Stimulated activated CD8-positive, alpha-beta memory T cell treated with anti-CD3 and anti-CD28 coated beads, Interleukin-15, amount 100 ng/mL, for 24 hours (primary cell): ENCODE measurements at places on chromosomes 4 and X.

DNA sequence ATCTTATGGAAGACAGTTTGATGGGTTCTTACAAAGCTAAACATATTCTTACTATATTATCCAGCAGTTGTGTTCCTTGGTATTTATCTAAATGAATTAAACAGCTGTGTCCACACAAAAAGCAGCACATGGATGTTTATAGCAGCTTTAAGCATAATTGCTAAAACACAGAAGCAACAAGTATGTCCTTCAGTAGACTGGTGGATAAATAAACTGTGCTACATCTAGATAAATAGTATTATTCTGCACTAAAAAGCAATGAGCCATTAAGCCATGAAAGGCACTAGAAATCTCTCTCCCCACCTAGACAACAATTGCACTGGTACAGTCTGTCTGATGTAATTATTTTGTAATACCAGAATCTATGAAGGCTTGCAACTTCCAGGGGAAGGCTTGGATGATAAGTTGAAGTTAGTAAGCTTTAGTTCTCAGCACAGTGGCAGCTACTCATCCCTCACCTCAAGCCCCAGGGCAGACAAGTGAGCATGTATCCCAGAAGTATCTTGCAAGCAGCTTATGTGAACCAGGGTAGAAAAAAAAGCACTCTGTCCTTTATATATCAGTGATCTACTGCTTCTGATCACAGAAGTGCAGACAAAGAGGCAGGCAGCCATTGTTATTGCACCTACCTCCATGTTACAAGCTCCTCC, 36.9 kb downstream of the WDR17 start:
- DNase-seq = no peak

DNA sequence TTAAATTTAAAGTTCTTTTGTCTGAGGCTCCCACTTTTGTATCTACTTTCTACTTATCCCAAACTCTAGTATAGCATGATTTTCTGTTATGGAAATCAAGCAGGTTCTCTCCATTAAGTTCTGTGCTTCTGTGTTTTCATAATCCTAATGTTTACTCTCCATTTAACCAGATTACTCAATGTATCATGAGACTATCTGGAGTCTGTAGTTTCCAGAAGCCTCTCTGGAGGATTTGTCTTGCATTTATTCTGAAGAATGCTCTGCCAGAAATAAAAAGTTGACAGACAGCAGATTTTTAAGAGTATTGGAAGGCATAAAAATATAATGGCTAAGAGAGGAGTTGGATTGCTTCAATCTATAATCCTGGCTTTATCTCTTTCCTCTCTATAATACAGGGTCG, 39.2 kb upstream of the PLS3 start:
- DNase-seq = no peak

- no peak for DNase-seq
Measured at GRCh38 chr4:128155231-128155855, 94.2 kb downstream of the LARP1B start.

- DNase-seq = no peak
Measured at GRCh38 chr4:37367901-37368300, 123.4 kb downstream of the NWD2 start.

- no peak for DNase-seq
Measured at GRCh38 chr4:113077575-113077974, 28.1 kb downstream of the ANK2 start.
